ENCODE measurements at places on chromosomes 2 and 18.

- no peak for DNase-seq
These were observed 117.3 kb downstream of the CTIF start for GRCh38 chr18:48656176-48656575.

- DNase-seq, result no peak
These were observed 330.5 kb downstream of the FIGN start for GRCh38 chr2:163405298-163405697.

DNA sequence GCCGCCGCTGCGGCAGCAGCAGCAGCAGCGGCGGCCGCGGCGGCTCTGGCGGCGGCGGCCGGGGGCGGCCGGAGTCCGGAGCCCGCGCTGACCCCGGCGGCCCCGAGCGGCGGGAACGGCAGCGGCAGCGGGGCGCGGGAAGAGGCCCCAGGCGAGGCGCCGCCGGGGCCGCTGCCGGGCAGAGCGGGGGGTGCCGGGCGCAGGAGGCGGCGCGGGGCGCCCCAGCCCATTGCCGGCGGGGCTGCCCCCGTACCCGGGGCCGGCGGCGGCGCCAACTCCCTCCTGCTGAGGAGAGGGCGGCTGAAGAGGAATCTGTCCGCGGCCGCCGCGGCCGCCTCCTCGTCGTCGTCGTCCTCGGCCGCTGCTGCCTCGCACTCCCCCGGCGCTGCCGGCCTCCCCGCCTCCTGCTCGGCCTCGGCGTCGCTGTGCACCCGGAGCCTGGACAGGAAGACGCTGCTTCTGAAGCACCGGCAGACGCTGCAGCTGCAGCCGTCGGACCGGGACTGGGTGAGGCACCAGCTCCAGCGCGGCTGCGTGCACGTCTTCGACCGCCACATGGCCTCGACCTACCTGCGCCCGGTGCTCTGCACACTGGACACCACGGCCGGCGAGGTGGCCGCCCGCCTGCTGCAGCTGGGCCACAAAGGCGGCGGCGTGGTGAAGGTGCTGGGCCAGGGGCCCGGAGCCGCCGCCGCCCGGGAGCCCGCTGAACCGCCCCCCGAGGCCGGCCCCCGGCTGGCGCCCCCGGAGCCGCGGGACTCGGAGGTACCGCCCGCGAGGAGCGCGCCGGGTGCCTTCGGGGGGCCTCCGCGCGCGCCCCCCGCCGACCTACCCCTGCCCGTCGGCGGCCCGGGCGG lies 646 bp downstream of the PHLPP1 start:
- peak; percentile 43 for DNase-seq

GRCh38 chr2:101123795-101124471 lies 27.2 kb downstream of the TBC1D8 start:
- no peak for DNase-seq

- DNase-seq, result no peak
These were observed 1.8 kb upstream of the KCNF1 start for GRCh38 chr2:10909996-10910341.

- DNase-seq, result no peak
These were observed 43.4 kb downstream of the UBXN4 start for GRCh38 chr2:135785032-135785431.

DNA sequence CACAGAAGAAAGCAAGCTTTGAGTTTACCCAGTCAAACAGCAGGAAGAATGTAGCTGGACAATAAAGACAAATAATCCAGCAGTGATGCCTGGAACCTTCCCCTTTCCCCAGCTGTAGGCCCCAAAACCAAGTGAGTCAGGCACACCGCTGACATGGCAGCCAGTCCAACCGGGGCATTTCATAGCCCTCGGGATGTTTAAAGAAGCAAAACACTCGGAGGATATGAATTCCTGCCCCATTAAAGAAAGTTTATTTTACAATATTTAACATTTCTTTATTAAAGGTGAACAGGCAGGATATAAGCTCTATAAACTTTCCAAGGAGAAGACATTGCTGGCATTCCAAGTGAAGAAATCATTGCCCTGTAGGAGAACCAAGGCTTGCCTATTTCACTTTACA lies 507.6 kb upstream of the TNP1 start:
- DNase-seq, result no peak

GRCh38 chr2:36663851-36664695 lies 32.4 kb upstream of the VIT start:
- DNase-seq, result no peak

GRCh38 chr2:138059487-138060300 lies 95.4 kb downstream of the HNMT start:
- DNase-seq, result no peak

GRCh38 chr2:226766352-226767055 lies 33.1 kb downstream of the IRS1 start:
- no peak for DNase-seq

GRCh38 chr2:241007880-241008710 lies 9.7 kb downstream of the SNED1 start:
- DNase-seq, result no peak

- no peak for DNase-seq
These were observed 249.4 kb upstream of the KLHL29 start for GRCh38 chr2:23135481-23136100.

DNA sequence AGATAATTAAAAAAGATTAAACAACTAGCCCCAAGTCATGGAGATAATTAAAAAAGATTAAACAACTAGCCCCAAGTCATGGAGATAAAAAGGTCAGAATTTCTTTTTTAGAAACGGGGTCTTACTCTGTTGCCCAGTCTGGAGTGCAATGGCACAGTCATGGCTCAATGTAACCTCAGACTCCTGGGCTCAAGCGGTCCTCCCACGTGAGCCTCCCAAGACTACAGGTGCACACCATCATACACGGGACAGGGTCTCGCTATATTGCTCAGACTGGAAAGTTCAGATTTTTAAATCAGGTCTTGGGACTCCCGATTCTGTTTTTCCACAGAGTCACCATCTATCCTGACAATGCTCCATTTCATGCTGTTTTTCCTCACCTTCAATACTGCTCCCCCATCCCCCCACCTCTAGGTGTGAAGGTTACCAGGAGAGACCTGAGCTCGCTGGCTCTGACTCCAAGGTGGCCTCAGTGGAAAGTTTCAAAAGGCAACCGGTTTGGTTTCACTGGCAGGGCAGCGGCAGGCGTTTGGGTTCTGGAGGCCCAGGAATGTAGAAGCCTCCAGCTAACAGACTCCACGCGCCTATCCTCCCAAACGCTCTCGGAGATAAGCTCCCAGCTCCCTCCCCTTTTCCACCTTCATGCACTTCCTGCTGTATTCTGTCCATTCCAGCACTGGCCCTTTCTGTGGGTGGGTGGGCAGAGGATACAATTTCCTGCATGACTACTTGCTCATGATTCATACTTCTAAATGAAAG lies 2.9 kb upstream of the SEMA4C start:
- DNase-seq, result no peak

DNA sequence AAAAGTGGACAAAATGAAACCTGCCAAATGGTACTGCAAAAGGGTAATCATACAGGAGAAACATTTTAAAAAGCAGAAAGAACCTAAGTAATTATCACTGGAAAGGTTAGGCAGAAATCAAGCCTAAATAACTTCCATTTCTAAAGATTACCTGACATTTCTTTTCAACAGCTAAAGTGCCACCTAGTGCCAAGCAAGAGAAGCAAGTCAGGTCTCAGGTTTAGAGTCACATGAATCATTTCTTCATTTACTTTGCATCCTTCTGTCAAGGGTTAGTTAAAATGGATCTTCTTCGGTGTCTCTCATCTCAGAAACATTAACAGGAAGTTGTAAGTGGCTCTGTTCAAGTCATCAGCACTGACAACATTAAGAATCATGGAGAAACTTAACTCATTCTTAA lies 90.3 kb downstream of the AKAIN1 start:
- no peak for DNase-seq

DNA sequence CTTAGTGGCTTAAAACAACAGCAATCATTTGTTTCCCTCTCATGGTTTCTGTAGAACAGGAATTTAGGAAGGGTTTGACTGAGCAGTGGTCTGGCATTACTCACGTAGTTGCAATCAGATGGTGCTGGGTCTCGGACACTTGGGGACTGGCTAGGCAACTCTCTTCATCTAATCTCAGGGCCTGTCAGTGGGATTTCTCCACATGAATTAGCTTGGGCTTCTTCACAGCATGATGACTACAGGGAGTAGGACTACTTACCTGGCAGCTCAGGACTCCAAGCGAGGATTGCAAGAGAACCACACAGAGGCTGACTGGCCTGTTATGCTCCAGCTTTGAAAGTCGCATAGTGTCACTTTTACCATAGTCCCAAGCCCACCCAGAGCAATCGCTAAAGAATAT lies 125.1 kb downstream of the TTC27 start:
- no peak for DNase-seq

GRCh38 chr2:190459881-190460280 lies 51.7 kb downstream of the MFSD6 start:
- no peak for DNase-seq

- no peak for DNase-seq
These were observed 214.5 kb upstream of the SLC8A1 start for GRCh38 chr2:40666398-40666797.

- DNase-seq, result no peak
These were observed at the start of gene PROKR1 for GRCh38 chr2:68643011-68643873. PROKR1 (plus strand) TSS chr2:68643579; CDS start chr2:68645822, 2,243 bp downstream.

- no peak for DNase-seq
These were observed 135.4 kb upstream of the FSHR start for GRCh38 chr2:49289711-49290110.

GRCh38 chr2:30003128-30003527 lies 81.7 kb upstream of the ALK start:
- DNase-seq, result no peak

GRCh38 chr18:76874642-76875389 lies 52.5 kb downstream of the ZNF236 start:
- peak; percentile 40 for DNase-seq
